H9 (cell line): ENCODE measurements at places on chromosomes 16 and 17. TPM values are rescaled to one million over a fixed set of nuclear protein-coding genes. Genes with fewer than 3 reads are reported as not detected.

DNA sequence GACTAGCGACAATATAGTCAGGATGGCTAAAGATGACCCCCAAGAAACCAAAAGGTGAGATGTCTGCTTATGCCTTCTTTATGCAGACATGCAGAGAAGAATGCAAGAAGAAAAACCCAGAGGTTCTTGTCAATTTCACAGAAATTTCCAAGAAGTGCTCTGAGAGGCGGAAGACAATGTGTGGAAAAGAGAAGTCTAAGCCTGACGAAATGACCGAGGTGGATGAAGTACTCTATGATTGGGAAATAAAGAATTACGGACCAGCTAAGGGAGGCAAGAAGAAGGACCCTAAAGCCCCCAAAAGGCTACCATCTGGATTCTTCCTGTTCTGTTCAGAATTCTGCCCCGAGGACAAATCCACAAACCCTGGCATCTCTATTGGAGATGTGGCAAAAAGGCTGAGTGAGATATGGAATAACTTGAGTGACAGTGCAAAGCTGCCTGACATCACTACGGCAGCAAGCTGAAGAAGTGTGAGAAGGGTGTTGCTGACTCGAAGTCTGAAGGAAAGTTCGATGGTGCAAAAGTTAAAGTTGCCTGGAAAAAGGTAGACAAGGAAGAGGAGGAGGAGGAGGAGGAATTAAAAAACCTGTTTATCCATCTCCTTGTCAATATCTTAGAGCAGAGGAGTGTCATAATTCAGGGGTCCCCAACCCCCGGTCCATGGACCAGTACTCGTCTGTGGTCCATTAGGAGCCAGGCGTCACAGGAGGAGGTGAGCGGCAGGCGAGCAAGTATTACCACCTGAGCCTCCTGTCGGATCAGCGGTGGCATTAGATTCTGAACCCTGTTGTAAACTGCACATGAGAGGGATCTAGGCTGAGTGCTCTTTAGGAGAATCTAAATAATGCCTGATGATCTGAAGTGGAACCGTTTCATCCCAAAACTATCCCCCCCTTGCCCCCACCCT lies 25.1 kb upstream of the ADGRG1 start:
- no peak for DNase-seq

RSKR gene
- total RNA-seq, result 25.2 and 25.8 TPM in 2 replicates

DNA sequence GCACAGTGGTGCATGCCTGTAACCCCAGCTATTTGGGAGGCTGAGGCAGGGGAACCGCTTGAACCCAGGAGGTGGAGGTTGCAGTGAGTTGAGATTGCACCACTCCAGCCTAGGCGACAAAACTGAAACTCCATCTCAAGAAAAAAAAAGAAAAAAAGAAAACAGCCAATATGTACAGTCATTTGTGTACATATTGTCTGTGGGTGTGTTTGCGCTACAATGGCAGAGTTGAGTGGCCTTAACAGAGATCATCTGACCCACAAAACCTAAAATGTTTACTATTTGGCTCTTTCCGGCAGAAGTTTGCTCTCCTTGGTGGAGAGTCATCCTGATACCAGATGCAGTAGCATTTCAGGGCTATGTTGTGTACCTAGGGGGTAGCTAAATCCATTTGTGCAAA lies 57.9 kb downstream of the ARSG start:
- DNase-seq, result no peak

DNA sequence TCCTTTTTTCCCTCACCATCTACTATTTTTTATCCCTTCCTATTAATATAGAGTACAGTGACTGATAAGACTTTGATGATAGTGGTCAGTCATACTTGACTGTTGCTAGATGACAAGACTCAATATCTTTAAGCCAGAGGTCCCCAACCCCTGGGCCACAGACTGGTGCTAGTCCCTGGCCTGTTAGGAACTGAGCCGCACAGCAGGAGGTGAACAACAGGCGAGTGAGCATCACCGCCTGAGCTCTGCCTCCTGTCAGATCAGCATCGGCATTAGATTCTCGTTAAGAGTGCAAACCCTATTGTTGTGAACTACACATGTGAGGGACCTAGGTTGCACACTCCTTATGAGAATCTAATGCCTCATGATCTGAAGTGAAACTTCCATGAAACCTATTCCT lies 341.3 kb downstream of the BCAS3 start:
- peak; percentile 39 for DNase-seq

DNA sequence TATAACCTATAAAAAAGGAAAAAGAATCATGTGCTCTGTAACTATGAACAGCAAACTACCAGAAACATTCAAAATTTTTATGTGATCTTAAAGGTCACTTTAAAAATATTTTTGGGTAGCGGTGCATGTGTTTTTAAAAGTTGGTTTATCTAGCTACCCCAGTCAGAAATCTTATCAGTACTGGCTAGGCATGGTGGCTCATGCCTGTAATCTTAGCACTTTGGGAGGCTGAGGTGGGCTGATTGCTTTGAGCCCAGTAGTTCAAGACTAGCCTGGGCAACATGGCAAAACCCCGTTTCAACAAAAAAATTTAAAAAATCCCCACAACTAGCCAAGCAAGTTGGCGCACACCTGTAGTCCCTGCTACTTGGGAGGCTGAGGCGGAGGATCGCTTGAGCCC lies 3.7 kb downstream of the CAPNS2 start:
- DNase-seq, result no peak

DNA sequence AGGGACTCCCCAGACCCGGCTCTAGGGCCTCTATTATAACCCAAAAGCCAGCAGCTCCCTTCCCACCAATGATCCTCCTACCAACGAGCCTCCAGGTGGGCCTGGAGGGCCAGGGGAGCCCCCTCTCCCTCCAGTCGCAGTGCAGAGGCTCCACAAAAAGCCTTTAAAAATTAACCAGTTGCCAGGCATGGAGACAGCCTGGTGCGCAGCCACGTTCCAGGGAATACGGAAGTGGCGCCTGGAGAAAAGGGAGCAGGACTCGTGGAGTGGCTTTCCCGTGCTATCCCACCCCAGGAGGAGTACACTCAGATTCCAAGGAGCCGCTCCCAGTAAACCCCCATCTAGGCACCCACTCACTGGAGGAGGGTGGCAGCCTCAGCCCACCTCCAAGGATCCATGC lies 112.3 kb downstream of the ZNF423 start:
- no peak for DNase-seq
